ENCODE measurements at places on chromosomes 4 and X. TPM values are rescaled to one million over a fixed set of nuclear protein-coding genes. Genes with fewer than 3 reads are reported as not detected.

- peak; percentile 57 for DNase-seq
Measured at GRCh38 chr4:42371305-42372252, 25.7 kb upstream of the SHISA3 start.

The SULT1B1 gene
- total RNA-seq: 53.8 TPM

DNA sequence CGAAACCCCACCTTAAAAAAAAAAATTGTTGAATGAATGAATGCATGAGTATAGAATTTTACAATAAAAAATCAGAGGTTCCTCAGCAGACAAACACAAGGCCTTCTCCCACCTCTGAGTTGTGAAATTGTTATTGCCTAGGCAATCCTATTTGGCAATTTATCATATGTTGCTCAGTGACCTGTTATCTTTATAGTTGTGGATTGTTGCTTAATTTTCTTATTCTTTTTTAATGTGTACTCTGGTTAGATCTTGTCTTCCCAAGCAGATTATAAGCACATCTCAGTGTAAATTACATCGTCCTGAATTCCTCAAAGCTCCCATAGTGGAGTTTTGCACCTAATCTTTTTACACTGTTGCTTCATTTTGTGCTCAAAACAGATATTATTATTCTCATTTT is 71.9 kb downstream of the RBM47 start:
- no peak for DNase-seq

DNA sequence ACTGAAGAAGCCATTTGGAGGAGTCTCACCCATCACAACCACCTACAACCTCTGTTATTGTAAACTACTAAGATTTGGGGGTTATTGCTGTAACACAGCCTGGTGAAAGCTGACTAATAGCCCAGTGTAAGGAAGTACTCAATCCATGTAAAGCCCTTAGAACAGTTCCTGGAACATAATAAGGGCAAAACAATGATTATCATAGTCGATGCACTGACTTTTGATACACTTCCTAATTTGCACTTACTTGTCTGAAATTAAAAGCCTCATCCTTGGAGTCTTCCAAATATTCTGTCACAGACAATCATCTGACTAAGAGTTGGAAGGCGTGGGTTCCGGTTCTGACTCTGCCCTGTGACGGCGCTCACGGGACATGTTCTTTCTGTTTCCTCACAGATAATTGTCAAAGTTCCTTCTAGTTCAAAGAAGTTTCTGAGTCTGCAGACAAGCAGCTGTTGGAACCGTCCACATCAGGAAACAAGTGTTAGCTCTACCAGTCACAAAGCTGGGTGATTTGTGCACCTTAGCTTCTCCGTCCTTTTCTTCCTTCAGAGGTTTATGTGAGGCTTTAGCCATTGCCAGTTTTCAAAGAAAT is 33.4 kb upstream of the RASGEF1B start:
- DNase-seq: no peak
